Stimulated activated CD4-positive, alpha-beta T cell treated with anti-CD3 and anti-CD28 coated beads, Interleukin-1b, Interleukin-23, amount 100 ng/mL, for 1 hour (primary cell): ENCODE measurements at places on chromosomes 1 and 21.

DNA sequence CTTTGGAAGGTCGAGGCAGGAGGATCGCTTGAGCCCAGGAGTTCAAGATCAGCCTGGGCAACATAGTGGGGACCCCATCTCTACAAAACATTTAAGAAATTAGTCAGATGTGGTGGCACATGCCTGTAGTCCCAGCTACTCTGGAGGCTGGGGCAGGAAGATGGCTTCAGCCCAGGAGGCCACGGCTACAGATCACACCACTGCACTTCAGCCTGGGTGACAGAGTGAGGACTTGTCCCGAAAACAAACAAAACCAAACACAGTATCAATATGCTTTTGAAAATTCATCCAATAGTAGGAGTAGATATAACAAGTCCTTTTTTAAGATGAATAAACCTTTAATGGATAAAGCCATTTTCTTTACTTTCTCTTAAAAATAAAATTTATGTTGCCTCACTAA, 8.5 kb downstream of the APP start:
- no peak for DNase-seq

- DNase-seq: no peak
Observed at GRCh38 chr1:236067854-236068454, 3.1 kb upstream of the NID1 start.

DNA sequence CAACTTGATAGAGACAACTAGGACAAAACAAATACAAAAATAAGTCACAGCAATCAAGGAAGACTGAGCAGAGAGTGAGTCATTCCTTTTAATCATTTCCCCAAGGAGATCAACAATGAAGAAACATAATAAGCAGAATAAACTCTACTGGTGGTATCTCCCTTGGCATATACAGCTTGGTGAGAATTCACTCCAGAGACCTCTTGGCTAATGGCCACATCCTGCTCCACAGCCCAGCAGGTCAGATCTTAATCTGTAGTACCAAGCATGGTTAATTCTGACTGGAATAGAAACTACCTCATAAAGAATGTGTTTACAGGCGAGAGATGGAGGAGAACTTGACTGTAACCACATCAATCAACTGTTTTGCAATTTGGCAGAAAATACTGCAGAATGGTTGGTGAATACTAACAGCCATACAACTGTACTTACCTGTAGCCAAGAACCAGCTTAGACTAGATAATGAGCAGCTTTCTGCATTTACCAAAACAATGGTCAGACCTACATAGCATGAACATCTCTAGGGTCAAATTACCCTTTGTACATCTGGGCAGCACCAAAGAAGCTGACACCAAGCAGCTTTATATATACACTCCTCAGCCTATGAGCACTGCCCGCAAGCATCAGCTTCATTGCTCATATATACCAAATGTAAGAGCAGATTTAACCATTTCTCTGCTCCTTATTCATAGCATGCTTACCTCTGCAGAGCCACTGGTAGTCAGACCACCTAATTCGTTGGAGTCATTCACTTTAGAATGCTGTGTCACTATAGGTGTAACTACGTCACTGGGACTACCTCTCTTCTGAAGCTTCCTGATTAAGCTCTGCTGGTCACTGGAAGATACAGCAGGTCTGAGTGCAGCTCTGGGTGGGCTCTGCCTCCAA, 51.0 kb downstream of the KIAA0319L start:
- DNase-seq: no peak

DNA sequence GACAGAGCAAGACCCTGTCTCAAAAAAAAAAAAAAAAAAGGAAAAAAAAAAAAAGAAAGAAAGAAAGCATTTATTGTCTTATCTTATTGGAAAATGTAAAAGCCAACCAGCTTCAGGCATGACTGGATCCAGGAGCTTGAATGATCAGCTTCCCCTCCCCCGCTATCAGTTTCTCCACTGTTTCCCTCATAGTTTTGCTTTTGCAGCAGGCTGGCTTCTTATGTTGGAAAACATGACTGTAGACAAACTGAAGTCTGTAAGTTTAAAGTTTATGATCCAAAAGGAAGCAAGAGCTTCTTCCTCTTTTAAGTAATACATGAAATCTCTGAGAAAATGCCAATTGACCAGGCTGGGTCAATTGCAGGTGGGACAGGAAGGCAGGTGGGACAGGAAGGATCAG, 52.2 kb downstream of the FHAD1 start:
- DNase-seq: no peak

GRCh38 chr1:54609301-54609921, 13.9 kb downstream of the FAM151A start:
- no peak for DNase-seq

DNA sequence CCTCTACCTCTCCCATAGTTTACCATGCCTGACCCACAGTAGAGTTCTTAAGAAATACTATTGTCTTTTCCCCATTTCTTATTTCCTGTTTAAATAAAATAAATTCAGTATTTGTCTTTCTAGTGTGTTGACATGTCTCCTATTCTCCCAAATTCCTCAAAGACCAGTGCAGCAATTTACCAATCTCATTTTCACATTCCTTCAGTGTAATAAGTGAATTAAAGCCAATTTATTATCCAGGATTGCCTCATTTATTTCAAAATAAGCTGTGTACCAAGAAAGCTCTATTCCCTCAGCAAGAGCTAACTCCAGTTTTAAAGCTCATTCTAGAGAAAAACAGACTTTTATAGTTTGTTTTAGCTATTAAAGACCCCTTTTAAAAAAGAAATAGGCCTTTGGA, 49.9 kb downstream of the DISC1 start:
- DNase-seq: no peak

DNA sequence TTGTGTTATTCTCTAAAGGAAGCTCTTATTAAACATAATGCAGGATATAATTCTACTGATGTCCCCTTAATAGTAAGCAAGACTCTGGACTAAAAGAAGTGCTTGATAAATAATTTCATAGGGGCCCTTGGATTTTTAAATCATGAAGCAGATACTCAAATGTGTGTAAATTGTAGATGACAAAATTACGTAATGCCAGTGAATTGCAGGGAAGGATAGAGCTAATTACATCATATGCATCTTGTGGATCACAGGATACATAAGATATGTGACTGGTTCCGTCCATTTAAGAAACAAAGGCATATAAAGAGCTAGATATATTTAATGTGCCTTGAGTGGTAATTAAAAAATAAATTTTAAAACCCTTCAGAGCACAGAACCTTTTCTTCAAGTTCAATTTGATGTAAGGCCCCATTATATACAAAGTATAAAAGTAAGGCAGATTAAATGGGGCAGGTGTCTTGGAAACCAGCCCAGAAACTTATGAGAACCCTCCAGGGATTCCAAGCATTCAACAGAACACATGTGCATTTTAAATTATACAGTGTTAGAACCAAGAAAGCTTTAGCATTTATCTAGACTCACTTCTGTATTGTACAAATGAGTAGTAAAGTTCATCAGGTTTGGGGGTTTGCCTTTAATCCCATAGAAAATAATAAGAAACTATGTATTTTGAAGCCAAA, 190.4 kb downstream of the NCAM2 start:
- DNase-seq: no peak

DNA sequence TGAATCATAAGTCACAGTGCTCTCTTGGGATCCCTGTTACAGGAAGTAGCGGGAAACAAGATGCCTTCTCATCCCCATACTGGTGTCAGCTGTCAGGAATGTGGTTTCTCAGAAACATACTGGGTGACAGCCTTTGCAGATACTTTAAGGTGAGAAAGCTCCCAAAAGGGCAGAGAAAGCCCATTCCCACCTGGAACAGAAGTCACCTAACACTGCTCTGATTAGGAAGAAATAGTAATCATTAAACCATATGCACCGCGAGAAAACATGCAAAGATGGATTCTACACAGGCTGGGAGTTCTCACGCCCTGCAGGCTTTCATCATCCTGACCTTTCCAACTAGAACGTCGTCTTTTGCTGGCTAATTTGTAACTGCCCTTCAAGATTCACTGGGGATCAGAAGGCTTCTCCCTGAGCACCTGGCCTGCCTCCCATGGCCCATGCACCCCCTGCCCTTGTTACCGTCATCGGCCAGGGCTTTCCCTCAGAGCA, 46.2 kb upstream of the SLC44A3 start:
- DNase-seq: no peak

GRCh38 chr1:98021126-98021525, 100.3 kb upstream of the DPYD start:
- DNase-seq: no peak

DNA sequence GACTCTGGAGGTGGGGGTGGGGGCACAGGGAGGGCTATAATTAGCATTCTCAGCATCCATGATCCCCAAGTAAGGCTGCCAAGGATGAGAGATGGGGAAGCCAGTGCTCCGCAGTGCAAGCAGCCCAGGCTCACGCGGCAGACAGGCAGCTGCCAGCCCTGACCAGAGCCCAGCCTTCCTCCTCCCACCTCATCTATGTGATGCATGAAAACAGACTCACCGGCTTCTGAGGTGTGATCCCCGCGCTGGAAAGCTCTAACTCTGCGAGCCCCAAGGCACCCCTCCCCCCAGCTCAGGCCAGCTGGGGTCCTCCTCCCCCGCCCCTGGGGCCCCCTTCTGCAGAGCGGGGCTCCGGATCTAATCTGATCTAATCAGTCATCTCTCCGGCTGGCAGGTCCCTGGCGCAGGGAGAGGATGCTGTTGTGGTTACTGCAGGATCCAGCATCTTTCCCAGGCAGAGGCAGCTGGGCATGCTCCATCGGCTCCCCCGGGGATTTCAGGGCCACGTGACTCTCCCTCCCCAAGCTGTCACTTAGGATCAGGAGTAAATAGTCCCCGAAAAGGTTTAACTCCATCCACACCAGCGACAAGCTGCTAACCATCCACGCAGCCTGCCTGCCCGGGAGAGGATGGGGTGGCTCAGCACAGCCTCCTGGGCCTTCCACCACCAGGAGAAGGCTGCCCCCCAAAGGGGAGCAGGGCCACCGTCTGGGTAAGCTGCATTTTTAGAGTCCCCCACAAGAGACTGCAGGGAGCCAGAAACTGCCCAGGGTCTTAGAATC, at the start of gene PLEKHA6:
Gene PLEKHA6, minus strand, starts transcription at position 456 of the 782 bp plus-strand sequence. CDS start 86,202 bp downstream, outside the sequence.
- no peak for DNase-seq

- no peak for DNase-seq
Observed at GRCh38 chr21:35020436-35020835, 28.7 kb downstream of the RUNX1 start.

GRCh38 chr21:29557931-29558725, 259.4 kb downstream of the BACH1 start:
- DNase-seq: no peak

DNA sequence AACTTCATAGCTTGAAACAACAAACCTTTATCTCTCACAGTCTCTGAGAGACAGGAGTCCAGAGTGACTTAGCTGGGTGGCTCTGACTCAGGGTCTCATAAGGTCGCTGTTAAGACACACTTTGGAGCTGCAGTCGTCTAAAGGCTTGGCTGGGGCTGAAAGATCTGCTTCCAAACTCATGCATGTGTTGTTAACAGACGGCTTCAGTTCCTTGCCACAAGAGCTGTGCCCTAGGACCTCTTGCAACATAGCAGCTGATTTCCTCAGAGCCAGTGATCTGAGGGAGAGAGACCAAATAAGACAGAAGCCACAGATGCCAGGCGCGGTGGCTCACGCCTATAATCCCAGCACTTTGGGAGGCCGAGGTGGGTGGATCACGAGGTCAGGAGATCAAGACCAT, 176.8 kb downstream of the DISC1 start:
- DNase-seq: no peak

DNA sequence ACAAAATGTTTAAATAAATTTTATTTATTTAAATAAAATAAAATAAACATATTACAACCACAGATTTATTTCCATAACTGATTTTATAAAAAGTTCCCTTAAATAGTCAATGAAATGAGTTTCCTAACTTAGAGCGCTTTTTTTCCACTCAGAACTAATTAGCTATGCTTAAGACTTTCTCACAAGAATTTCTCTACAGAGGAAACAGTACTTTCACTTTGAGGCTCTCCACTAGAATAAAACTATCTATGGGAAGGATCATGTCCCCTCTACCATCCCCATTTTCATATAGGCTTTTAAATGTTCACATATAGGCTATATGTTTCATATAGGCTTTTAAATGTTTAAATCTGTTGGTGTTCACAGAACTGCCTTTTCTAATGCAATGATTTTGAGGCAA, 40.0 kb upstream of the DPH5 start:
- DNase-seq: no peak

GRCh38 chr1:41882486-41882885, 36.2 kb downstream of the HIVEP3 start:
- DNase-seq: no peak

DNA sequence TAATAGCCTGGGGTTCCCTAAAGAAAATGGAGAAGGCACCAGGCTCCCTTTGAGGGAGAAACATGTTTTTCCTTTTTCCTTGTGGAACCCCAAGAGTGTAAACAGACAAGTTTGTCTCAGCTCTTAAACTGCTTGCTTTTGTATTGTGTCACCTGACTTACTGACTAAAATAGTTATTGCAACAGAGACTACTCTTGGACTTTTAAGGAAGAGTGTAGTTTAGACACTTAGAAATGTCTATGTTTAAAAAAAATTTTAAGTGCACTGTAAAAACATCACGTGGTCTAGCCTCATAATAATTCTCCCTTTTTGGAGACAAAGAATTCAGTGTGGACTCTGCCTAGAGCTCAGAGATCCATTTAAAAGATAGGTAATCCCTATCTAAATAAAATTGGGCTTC, 141.1 kb downstream of the TRIM33 start:
- no peak for DNase-seq

- DNase-seq: no peak
Observed at GRCh38 chr1:2631136-2632050, 1.4 kb downstream of the MMEL1 start.

GRCh38 chr21:40299451-40299850, 432.2 kb downstream of the PCP4 start:
- no peak for DNase-seq

DNA sequence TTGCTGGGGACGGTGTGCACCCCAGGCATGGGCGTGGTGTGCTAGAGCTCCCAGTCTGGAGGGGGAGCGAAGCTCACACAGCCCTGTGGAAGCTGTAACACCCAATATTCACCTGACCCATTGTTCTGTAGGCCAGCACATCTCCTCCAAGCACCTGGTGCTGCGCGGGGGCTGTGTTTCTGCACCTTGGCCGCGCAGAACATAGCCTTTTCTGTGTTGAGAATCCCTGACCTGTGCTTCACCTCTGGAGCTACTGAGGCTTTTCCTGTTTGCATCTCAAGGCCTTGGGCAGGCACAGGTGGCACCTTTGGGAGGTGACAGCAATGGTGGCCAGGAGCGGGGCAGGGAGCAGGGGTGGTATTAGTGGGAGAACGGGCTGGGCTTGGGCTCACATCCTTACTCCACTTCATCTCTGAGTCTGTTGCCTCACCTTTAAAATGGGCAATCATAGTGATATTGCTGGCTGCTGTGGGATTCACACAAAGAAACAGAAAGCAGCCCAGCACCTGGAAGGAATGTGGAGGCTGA, 343.9 kb upstream of the AJAP1 start:
- DNase-seq: no peak

GRCh38 chr1:223038288-223039006, 104.6 kb downstream of the TLR5 start:
- DNase-seq: no peak

GRCh38 chr1:59695252-59695651, 119.5 kb upstream of the HOOK1 start:
- no peak for DNase-seq

- DNase-seq: no peak
Observed at GRCh38 chr21:35408401-35408800, 359.3 kb upstream of the RUNX1 start.
